ENCODE measurements at places on chromosomes 16 and 17. TPM values are rescaled to one million over a fixed set of nuclear protein-coding genes. Genes with fewer than 3 reads are reported as not detected.
A peak's percentile ranks its signal among the peaks of the same experiment; 100 is the strongest.

The CCL16 gene
- total RNA-seq, result not detected

The TEDC2 gene
- total RNA-seq, result 6.3 TPM

The HID1 gene
- total RNA-seq, result 6.9 TPM

The GGA3 gene
- 25.8 TPM for total RNA-seq

The MT1A gene
- 0.89 TPM for total RNA-seq

The CES3 gene
- 1.3 TPM for total RNA-seq

- peak; percentile 65 for DNase-seq
Measured at GRCh38 chr17:49703557-49704277, 4.0 kb downstream of the SLC35B1 start.

DNA sequence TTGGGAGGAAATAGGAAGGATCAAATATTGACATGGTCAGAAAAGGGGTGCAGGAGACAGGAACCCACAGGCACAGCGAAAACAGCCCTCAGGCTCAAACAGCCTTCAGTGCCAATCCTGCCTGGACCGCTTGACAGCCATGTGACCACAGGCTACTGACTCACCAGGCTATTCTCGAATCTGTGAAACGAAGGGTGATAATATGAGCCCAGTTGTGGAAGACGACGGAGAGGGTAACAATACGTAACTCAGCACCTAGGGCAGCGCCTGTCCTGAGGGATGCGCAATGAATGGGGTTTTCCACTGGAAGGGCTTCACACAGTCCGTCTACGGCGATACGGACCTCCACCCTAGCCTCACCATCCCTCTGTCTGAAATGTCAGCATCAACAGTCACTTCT is 117.3 kb upstream of the RCVRN start:
- DNase-seq, result no peak

- DNase-seq, result no peak
Measured at GRCh38 chr16:25580041-25580440, 111.7 kb upstream of the HS3ST4 start.

DNA sequence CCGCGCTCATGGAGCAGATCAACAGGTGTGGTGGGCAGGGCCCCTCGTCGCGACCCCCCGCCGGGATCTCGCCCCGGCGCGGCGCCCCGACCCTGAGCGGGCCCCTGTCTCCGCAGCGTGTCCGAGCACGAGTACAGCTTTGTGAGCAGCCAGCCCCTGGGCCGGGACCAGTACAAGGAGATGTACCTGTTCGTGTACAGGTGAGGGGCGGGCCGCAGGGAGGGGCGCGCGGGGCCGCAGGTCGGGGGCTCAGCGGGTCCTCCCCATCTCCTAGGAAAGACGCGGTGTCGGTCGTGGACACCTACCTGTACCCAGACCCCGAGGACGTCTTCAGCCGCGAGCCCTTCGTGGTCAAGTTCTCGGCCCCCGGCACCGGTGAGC is 848 bp downstream of the DNASE1L2 start:
- no peak for DNase-seq

GRCh38 chr16:76856112-76856511 is 334.9 kb upstream of the MON1B start:
- no peak for DNase-seq

- no peak for DNase-seq
Measured at GRCh38 chr17:4048218-4048617, 84.0 kb upstream of the ATP2A3 start.

DNA sequence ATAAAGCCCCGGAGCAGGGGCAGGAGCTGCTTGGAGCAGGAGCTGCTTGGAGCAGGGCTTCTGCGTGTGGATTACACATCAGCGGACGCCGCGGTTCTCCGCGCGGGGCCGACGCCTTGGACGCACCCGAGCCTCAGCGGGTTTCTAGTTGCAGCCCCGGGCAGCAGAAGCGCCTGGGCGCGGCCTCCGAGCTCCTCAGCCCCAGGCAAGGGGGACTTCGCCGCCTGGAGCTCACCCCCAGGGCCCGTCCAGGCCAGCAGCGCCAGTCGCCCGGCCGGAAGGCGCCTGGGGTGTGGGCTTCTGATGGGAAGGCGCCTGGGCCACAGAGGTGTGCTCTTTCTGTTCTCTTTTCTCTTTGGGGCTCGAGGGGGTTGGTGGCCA is 6.3 kb downstream of the FOXF1 start:
- no peak for DNase-seq

DNA sequence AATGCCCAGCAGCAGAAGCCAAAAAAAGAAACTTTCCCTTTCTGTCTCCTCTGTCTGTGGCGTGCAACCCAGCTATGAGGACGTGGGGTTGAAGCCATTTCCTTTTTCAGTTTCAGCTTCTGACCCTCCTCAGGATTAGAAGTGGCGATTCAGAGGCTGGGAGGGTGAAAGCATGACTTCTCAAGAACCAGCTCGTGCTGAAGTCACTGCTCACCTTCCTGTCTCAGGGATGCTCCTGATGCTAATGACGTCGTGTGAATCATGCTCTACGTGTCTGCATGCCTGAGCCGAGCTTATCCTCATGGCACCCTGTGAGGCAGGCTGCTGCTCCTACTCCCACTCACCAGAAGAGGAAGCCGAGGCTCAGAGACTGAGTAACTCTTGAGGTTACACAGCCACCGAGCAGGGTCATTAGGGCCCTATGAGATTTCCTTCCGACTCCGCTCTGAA is 5.7 kb upstream of the LPO start:
- peak; percentile 79 for DNase-seq

- DNase-seq, result no peak
Measured at GRCh38 chr17:77478899-77479298, 338.1 kb downstream of the SEC14L1 start.

GRCh38 chr17:43671031-43671692 is 9.4 kb upstream of the MEOX1 start:
- no peak for DNase-seq

GRCh38 chr17:66830451-66830850 is 4.5 kb upstream of the CACNG5 start:
- no peak for DNase-seq

GRCh38 chr17:8966926-8967325 is 1.4 kb upstream of the PIK3R5 start:
- DNase-seq, result no peak

Measured in renal cortical epithelial cell (primary cell).